ENCODE measurements at places on chromosomes 2 and 18. TPM values are rescaled to one million over a fixed set of nuclear protein-coding genes. Genes with fewer than 3 reads are reported as not detected.
A peak's percentile ranks its signal among the peaks of the same experiment; 100 is the strongest.

- no peak overlapping the region for H3K27ac ChIP-seq
- no peak overlapping the region for H3K4me3 ChIP-seq
- no peaks in the 10 kb centered on the region for H3K4me1 ChIP-seq
- no peaks in the 10 kb centered on the region for H3K36me3 ChIP-seq
Measured at GRCh38 chr2:26299471-26300101, 46.4 kb upstream of the SELENOI start.

DNA sequence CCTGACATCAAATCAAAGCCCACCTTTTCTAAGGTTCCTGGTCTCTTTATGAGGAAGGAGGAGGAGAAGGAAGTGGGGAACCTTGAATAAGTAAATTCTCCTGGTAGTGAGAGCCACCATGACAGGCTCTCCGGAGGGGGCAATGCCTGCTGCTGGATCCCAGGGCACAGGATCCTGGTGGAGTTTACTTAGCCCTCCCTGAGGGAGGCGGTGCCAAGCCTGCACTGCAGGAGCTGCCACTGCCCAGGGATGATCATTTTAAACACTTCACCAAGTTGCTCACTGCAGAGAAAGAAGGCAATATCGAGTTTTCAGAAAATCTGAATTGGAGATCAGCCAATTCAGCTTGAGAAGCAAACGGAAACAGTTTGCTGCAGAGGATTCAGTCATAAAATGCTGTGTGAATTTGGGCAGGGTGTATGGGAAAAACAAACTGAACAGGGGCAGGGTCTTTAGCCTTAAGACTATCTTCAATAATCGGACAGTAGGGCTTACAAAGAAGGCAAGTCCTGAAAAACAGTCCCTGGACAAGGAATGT lies 200.7 kb downstream of the RAD51AP2 start:
- no peak overlapping the region for H3K27ac ChIP-seq
- H3K36me3 ChIP-seq = no peaks in the 10 kb centered on the region
- H3K4me1 ChIP-seq = peaks cover 1% of the 10 kb centered on the region
- H3K4me3 ChIP-seq = no peak overlapping the region

DNA sequence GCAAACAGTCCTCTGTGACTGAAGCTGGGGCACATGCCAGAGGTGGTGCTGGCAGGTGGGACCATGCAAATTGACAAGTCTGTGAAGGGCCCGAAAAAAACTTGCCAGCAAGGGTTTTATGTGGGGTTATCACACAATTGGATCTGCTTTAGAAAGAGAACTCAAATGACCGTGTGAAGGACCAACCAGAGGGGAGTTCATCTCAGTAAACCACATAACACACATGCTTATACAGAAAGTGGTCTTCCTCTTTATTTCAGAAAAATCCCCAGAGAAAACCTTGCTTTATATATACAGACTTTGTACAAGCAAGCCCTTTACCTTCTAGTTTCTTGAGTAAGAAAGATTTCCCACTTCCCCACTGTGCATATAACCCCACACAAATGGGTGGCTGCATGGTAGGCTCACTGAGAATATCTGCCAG lies 46.7 kb downstream of the KIDINS220 start:
- no peaks in the 10 kb centered on the region for H3K27me3 ChIP-seq
- H3K36me3 ChIP-seq = peaks cover 6% of the 10 kb centered on the region
- H3K27ac ChIP-seq = no peak overlapping the region
- H3K4me1 ChIP-seq = no peaks in the 10 kb centered on the region

- peaks cover 20% of the 10 kb centered on the region for H3K4me1 ChIP-seq
- peak overlapping the region; percentile 64 for H3K4me3 ChIP-seq
- H3K27ac ChIP-seq = peak overlapping the region; percentile 68
- H3K27me3 ChIP-seq = no peaks in the 10 kb centered on the region
- peaks cover 1% of the 10 kb centered on the region for H3K36me3 ChIP-seq
Measured at GRCh38 chr2:190875891-190876290, 4.7 kb upstream of the GLS start.

GRCh38 chr2:168375195-168375798 lies 80.8 kb upstream of the CERS6 start:
- no peak overlapping the region for H3K27ac ChIP-seq
- H3K36me3 ChIP-seq = peaks cover 10% of the 10 kb centered on the region
- peaks cover 10% of the 10 kb centered on the region for H3K4me1 ChIP-seq
- H3K27me3 ChIP-seq = no peaks in the 10 kb centered on the region
- DNase-seq = no peak
- H3K4me3 ChIP-seq = no peak overlapping the region

GRCh38 chr2:178895872-178896271 lies 88.6 kb upstream of the TTN start:
- H3K4me1 ChIP-seq = peaks cover 7% of the 10 kb centered on the region
- H3K4me3 ChIP-seq = no peak overlapping the region
- no peak for DNase-seq
- H3K27ac ChIP-seq = no peak overlapping the region
- no peaks in the 10 kb centered on the region for H3K36me3 ChIP-seq
- no peaks in the 10 kb centered on the region for H3K27me3 ChIP-seq

- H3K4me3 ChIP-seq = no peak overlapping the region
- H3K36me3 ChIP-seq = no peaks in the 10 kb centered on the region
- DNase-seq = no peak
- peaks cover 7% of the 10 kb centered on the region for H3K4me1 ChIP-seq
Measured at GRCh38 chr2:24461685-24462084, 29.4 kb upstream of the NCOA1 start.

DNA sequence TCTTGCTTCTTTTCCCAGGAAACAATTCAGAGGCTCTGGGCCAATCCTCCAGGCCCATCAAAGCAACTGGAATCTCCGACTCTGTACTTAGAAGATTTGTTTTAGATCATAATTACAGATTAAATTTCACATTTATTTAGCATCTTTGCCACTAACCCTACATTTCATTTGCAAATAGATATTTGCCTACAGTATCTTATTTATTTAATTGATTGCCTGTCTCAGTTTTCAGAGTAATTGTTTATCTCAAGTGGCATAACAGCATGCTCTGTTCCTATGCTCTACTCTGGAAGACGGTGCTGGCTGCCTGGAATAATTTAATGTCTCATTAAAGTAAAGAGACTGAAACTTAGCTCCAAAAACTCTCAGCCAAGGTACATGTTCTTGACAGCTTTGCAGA lies 213.4 kb downstream of the HNMT start:
- H3K27ac ChIP-seq = no peak overlapping the region
- no peaks in the 10 kb centered on the region for H3K4me1 ChIP-seq
- no peak overlapping the region for H3K4me3 ChIP-seq

GRCh38 chr18:70462078-70462439 lies 173.2 kb downstream of the SOCS6 start:
- DNase-seq = no peak
- H3K4me3 ChIP-seq = no peak overlapping the region
- peaks cover 5% of the 10 kb centered on the region for H3K4me1 ChIP-seq
- peaks cover 7% of the 10 kb centered on the region for H3K27me3 ChIP-seq
- H3K36me3 ChIP-seq = no peaks in the 10 kb centered on the region

DNA sequence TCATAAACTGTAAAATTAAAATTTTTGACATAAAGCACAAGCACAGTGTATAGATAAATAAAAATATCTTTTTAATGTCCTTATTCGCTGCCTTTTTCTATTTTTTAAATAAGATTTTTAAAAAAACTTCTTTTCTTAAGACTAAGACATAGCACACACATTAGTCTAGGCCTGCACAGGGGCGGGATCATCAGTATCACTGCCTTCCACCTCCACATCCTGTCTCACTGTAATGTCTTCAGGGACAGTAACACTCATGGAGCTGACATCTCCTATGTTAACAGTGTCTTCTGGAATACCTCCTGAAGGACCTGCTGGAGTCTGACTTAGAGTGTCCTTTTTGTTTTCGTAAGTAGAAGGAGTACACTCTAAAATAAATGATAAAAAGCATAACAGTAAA lies 33.0 kb downstream of the VAPA start:
- H3K4me1 ChIP-seq = peaks cover 6% of the 10 kb centered on the region
- no peak for DNase-seq
- peaks cover 4% of the 10 kb centered on the region for H3K36me3 ChIP-seq
- no peak overlapping the region for H3K27ac ChIP-seq

DNA sequence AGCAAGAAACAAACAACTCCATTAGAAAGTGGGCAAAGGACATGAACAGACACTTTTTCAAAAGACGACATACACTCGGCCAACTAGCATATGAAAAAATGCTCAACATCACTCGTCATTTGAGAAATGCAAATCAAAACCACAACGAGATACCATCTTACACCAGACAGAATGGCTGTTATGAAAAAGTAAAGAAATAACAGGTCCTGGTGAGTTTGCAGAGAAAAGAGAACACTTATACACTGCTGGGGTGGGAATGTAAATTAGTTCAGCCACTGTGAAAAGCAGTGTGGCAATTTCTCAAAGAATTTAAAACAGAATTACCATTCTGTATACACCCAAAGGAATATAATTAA lies 130.5 kb downstream of the PLCL1 start:
- DNase-seq = peak; percentile 5
- peak overlapping the region; percentile 60 for H3K4me3 ChIP-seq

GRCh38 chr2:199370150-199370780 lies 87.5 kb downstream of the SATB2 start:
- H3K4me3 ChIP-seq = no peak overlapping the region
- peaks cover 15% of the 10 kb centered on the region for H3K27me3 ChIP-seq
- no peak for DNase-seq
- H3K36me3 ChIP-seq = no peaks in the 10 kb centered on the region
- no peaks in the 10 kb centered on the region for H3K4me1 ChIP-seq

- no peaks in the 10 kb centered on the region for H3K27me3 ChIP-seq
- H3K36me3 ChIP-seq = no peaks in the 10 kb centered on the region
- no peak overlapping the region for H3K27ac ChIP-seq
- no peak for DNase-seq
Measured at GRCh38 chr2:218375212-218375611, 6.9 kb upstream of the SLC11A1 start.

- no peak overlapping the region for H3K27ac ChIP-seq
- peaks cover 24% of the 10 kb centered on the region for H3K27me3 ChIP-seq
- H3K4me3 ChIP-seq = no peak overlapping the region
- no peaks in the 10 kb centered on the region for H3K36me3 ChIP-seq
Measured at GRCh38 chr2:235066490-235066889, 114.7 kb downstream of the SH3BP4 start.

GRCh38 chr2:40325116-40325515 lies 126.8 kb downstream of the SLC8A1 start:
- H3K27ac ChIP-seq = no peak overlapping the region
- no peak overlapping the region for H3K4me3 ChIP-seq
- H3K27me3 ChIP-seq = peaks cover 13% of the 10 kb centered on the region
- peaks cover 11% of the 10 kb centered on the region for H3K4me1 ChIP-seq

DNA sequence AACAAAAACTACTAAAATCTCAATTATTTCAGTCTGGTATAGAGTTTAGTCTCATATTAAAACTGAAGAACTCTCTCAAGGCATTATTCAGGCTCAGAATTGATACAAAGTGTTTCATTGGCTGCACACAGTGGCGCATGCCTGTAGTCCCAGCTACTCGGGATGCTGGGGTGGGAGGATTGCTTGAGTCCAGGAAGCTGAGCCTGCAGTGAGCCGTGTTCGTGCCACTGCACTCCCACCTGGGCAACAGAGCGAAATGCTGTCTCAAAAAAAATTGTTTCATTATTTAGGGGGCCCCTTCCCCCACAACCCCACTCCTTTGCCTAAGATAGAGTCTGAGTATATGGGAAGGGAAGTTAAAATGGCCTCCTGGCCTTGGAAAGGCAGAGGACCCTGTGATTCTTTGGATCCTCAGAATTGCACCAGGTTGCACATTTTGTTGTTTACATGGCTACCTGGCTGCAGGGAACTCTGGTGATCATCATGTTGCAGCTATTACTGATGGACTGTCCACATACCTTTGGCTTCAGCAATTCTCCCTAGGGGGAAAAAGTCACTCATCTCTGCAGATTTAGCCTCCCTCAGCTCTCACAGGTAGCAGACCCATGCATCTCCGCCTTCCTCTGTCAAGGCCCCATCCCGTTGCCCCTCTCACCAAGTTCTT lies 19.2 kb upstream of the CYRIA start:
- no peaks in the 10 kb centered on the region for H3K4me1 ChIP-seq
- no peak overlapping the region for H3K27ac ChIP-seq
- no peaks in the 10 kb centered on the region for H3K36me3 ChIP-seq
- peaks cover 29% of the 10 kb centered on the region for H3K27me3 ChIP-seq

GRCh38 chr2:30631051-30631671 lies 176.1 kb downstream of the CAPN13 start:
- H3K4me1 ChIP-seq = peaks cover 10% of the 10 kb centered on the region
- peaks cover 1% of the 10 kb centered on the region for H3K36me3 ChIP-seq
- H3K27me3 ChIP-seq = no peaks in the 10 kb centered on the region

GRCh38 chr18:75053028-75053629 lies 155.8 kb downstream of the PTGR3 start:
- no peak overlapping the region for H3K4me3 ChIP-seq
- no peaks in the 10 kb centered on the region for H3K36me3 ChIP-seq

DNA sequence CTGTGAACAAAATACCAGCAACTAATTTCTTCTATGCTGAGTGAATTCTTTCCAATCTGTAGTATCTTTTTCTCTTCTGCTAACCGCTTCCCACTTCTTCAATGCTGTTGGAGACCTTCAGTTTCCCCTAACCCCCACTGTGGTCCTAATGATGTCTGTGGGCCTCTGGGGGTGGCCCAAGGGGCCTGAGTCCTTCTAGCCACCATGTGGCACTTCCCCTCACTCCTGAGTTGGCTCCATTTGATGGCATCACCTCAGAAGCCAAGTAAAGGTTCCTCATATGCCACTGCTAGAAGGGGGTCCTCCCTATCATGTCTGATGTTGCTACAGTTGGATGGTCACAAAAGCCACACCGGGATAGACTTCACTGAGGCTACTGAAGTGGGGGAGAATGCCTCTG lies 37.5 kb downstream of the ARHGAP25 start:
- peaks cover 100% of the 10 kb centered on the region for H3K4me1 ChIP-seq
- H3K4me3 ChIP-seq = peak overlapping the region; percentile 68
- peak overlapping the region; percentile 27 for H3K27ac ChIP-seq
- no peaks in the 10 kb centered on the region for H3K27me3 ChIP-seq
- no peak for DNase-seq

GRCh38 chr2:190698895-190699294 lies 50.0 kb downstream of the NAB1 start:
- no peaks in the 10 kb centered on the region for H3K27me3 ChIP-seq
- peaks cover 44% of the 10 kb centered on the region for H3K4me1 ChIP-seq
- no peak overlapping the region for H3K4me3 ChIP-seq
- no peak for DNase-seq
- H3K27ac ChIP-seq = no peak overlapping the region

- H3K36me3 ChIP-seq = no peaks in the 10 kb centered on the region
- H3K4me1 ChIP-seq = no peaks in the 10 kb centered on the region
- H3K27me3 ChIP-seq = no peaks in the 10 kb centered on the region
- H3K4me3 ChIP-seq = no peak overlapping the region
- no peak overlapping the region for H3K27ac ChIP-seq
Measured at GRCh38 chr2:53475321-53475720, 292.3 kb upstream of the CHAC2 start.

PLEKHH2 gene
- total RNA-seq = 4.3 TPM

UCN gene
- 4.9 TPM for total RNA-seq

PPP3R1 gene
- total RNA-seq = 81.1 TPM

SOWAHC gene
- total RNA-seq = 1.7 TPM

NUP35 gene
- 23.1 TPM for total RNA-seq

UGT1A5 gene
- not detected for total RNA-seq

Measured in activated T-cell treated with anti-CD3 and anti-CD28 coated beads, Interleukin-2, amount 50 U/mL, for 72 hours (primary cell).